Panc1 (cell line): ENCODE measurements at places on chromosomes 13 and 19.

GRCh38 chr13:91882918-91883317 lies 484.5 kb downstream of the GPC5 start:
- DNase-seq = no peak

- no peak for DNase-seq
Measured at GRCh38 chr13:101230271-101230890, 185.9 kb downstream of the NALCN start.

DNA sequence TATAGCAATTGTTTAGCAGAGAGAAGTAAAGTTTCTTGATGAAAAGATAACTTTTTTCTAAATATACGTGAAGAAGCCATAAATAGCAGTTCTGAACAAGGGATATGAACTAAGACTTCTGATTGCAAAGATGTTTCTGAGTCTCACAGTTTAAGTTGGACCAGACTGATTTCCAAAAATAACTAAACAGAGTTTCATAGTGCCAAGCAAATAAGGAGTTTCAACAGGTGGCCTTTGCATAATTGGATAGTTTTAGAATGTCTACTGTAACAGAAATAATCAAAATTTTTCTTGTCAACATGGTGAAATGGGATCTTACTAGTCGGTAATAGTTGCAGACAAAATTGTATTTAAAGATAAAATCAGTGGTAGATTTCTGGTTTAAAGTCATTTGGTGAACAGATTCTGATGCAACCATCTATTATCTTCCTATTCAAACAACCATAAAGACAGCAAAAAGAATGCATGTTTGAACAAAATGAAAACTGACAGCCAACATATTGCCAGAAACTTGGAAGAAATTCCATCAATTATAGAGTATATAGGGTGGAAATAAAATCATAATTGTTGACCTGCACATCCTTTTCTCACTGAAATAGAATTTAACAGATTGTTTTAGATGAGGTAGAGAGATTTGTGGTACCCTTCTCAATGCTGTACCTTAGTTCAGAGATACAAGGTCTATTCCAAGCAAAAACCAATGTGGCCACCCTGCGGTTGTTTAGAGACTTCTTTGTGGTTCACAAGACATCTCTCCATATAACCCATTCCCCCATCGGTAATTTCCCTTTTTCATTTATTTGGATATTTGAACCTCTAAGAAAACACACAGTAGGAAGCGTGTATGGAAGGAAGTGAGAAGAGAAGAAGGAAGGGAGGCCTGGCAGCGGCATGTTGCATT lies 275.3 kb downstream of the COG6 start:
- DNase-seq = no peak

- DNase-seq = no peak
Measured at GRCh38 chr13:32905864-32906180, 110.4 kb upstream of the KL start.

- DNase-seq = no peak
Measured at GRCh38 chr13:54091884-54092283, 1063.3 kb downstream of the OLFM4 start.

- no peak for DNase-seq
Measured at GRCh38 chr19:48630296-48631063, 6.7 kb downstream of the DBP start.
